Activated T-helper 9 cell treated with anti-CD3 and anti-CD28 coated beads, Interleukin-2, amount 50 U/mL, for 16 hours (primary cell): ENCODE measurements at places on chromosomes 5 and 9.

DNA sequence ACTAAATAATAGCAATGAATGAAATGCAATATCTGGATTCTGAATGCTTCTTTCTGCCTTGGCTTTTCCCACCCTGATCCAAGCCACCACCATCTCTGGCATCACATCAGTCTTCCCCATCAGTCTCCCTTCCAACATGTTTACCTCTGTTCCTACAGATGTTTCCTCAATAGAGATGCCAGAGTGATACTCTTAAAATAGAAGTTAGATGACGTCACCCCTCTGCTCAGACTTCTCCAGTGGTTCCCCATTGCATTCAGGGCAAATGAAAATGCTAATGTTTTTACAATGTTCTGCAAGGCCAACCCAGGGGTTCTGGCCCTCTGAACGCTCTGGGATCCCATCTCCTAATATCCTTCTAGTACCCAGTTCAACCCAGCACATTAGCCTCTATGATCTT lies 305.8 kb downstream of the TRIM32 start:
- DNase-seq: no peak

DNA sequence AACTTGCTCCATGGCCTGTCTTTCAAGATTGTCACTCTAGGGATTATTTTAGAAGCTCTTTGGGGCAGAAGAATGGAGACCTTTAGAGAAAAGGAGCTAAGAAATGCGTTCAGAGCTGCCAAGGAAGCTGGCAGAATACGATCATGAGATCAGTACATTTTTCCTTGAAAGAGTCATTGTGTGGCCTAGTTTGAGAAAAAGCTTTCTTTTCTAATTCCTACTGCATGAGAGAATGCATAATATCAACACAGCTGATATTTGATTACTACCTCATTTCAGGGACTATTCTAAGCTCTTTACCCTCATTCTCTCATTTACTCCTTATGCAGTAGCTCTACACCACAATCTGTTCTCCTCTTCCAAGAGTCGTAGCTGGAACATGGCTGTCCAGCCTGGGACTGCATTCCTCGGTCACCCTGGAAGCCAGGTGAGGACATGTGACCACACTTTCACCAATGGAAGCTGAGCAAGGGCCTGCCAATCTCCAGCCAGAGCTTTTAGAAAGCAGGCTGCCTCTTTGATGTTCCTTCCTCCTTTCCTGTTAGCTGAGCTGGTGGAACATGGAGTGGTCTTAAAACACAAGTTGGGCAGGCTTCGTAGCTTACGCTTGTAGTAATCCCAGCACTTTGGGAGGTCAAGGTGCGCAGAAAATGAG lies 99.3 kb upstream of the LHFPL2 start:
- no peak for DNase-seq

GRCh38 chr9:91954841-91955471 lies 4.9 kb upstream of the ROR2 start:
- DNase-seq: no peak

DNA sequence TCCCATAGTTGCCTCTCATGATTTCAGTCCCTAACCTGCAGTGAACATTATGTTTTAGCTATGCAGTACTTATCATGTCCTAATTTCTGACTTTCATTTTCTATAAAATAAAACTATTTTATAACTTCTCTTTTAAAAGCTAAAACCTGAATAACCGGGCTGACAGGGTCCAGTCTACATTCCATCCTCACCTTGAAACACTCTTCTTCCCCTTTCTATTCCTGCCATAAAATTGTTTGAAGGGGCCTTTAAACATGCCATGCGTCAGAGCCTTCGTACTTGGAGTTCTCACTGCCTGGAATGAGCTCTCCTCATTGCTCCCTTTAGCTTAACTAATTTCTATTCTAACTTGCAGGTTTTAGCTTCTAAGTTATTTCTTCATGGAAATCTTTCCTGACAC lies 143.0 kb upstream of the PRLR start:
- DNase-seq: no peak

DNA sequence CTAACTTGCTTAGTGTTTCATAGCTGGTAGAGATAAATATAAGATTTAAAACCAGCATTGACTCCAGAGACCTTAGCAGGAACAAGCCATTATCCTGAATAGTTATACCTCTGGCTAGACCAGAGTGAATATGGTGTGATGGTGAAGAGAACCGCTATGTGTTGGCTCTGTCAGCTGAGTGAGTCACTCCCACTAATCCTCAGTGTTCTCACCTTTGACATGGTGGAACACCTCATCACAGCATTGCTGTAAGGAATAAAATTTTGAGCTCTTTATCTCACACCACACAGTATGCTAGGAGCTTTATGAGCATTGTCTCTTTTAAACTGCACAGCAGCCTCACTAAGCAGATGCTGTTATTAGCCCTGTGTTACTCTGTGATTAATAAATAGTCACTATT lies 90.7 kb upstream of the DHFR start:
- DNase-seq: no peak

- DNase-seq: no peak
Measured at GRCh38 chr9:88747768-88748167, 212.8 kb downstream of the NXNL2 start.

DNA sequence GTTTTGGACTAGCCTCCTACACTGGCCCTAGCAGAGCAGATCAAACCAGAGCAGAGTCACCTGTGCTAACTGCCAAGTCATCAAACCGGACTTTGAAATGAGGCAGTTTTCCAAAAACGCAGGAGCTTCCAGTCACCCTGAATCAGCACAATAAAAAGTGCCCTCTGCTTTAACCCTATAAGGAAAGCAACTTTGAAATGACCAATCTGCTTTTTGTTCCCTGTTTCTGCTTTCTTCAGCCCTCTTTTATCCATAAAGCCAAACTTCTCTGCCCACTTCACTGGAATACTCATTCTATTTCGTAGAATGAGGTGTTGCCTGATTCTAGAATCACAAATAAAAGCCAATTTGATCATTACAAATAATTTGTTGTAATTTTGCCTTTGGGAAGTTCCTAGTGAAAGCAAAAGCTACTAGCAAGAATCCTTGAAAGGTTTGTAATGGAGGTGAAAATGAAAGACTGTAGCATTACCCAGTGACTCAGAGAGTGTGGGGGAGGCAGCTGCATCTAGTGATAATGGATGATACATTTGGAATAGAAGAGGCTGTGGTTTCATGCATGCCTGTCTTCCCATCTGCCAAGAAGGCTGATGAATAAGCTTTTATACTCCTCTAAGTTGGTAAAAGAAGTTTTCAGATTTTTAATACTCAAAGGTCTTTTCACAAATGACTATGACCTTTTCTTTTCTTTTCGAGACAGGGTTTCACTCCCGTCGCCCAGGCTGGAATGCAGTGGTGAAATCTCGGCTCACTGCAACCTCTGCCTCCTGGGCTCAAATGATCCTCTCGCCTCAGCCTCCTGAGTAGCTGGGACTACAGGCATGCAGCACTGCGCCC lies 14.9 kb downstream of the SPAAR start:
- no peak for DNase-seq

DNA sequence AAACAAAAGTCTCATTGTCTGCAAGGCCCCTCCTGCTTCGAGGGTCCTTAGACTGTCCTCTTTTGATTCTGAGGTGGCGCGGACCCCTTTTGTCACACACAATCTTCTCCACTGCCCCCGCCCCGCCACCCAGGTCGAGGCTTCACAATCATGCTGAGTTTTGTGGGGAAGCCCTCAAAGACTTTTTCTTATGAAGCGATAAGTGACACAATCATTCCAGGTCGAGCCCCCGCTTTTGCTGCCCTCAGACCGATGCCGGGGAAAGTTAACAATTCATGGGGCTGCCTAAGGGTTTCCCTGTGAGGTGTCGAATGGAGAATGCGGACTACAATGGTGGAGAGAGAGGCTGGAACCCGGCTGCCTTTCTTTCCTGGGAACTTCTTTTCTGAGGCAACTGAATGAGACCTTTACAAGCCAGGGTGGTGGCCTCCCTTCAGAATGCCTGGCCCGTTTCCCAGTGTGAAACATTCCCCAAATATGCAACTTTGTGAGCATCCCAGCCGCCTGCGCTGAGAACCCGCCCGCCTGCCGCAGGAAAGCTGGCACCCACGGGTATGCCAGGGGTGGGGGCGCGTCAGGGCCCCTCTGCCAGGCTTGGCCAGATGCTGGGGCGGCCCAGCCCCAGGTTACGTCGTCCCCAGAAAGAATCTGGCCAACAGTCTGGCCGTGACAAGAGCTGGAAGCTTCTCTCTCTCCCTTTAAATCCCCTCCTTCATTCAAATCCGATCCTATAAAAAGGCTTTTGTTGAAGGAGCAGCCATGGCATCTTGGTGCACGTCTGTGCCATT lies 71.9 kb downstream of the MAP1B start:
- no peak for DNase-seq

GRCh38 chr9:120464176-120464886 lies 115.6 kb downstream of the CDK5RAP2 start:
- DNase-seq: no peak

DNA sequence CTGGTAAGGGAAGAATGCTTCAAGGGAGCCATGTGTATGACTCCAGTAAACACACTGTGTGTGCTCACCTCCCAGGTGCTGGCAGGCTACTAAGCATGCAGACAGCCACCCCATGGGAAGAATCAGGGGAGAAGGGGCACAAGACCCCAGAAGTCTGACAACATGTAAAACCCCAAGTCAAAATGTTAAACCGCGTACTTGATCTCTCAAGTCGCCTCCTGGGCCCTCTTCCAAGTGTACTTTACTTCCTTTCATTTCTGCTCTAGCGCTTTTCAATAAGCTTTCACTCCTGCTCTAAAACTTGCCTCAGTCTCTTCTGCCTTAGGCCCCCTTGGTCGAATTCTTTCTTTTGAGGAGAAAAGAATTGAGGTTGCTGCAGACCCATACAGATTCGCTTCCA lies 31.3 kb downstream of the DAPK1 start:
- DNase-seq: no peak

- DNase-seq: no peak
Measured at GRCh38 chr9:134518004-134518606, 123.5 kb upstream of the COL5A1 start.

GRCh38 chr5:141965071-141965470 lies 3.8 kb upstream of the RNF14 start:
- no peak for DNase-seq

DNA sequence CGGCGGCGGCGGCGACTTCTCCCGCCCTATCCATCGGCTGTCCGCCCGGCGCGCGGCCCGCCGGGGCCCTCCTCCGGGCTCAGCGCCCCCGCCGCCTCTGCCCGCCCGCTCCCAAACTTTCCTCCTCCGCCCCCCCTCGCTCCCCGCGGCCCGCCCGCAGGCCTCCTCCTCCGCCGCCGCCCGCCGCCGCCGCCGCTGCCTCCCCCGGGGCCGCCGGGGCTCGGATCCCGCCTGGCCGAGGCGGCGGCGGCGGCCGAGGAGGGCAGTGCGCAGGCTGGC lies 460 bp upstream of the PBX3 start:
- no peak for DNase-seq

DNA sequence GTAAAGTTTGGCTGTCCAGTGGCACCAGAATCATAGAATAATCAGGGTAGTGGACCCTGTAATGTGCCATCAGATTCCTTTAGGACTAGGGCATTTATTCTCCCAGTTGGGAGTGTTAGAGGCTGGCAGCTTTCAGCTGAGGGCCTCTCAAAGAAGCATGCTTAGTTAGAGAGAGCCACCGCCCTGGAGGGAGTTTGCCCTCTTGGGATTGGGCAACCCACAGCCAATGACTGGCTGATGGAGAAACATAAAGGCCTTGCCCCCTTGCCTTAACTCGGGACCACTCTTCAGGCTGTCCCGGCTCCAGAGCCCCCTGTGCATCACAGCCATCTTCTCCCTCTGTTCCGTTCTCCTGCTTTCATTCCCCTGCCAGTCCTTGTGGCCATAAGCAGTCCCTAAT lies 20.5 kb upstream of the IFNK start:
- DNase-seq: no peak

- no peak for DNase-seq
Measured at GRCh38 chr5:77851176-77852067, 75.3 kb upstream of the TBCA start.

- no peak for DNase-seq
Measured at GRCh38 chr9:20054734-20055133, 265.9 kb upstream of the SLC24A2 start.

- DNase-seq: no peak
Measured at GRCh38 chr5:77431286-77431685, 60.8 kb downstream of the WDR41 start.

- no peak for DNase-seq
Measured at GRCh38 chr9:34550681-34551270, 28.0 kb upstream of the ENHO start.

DNA sequence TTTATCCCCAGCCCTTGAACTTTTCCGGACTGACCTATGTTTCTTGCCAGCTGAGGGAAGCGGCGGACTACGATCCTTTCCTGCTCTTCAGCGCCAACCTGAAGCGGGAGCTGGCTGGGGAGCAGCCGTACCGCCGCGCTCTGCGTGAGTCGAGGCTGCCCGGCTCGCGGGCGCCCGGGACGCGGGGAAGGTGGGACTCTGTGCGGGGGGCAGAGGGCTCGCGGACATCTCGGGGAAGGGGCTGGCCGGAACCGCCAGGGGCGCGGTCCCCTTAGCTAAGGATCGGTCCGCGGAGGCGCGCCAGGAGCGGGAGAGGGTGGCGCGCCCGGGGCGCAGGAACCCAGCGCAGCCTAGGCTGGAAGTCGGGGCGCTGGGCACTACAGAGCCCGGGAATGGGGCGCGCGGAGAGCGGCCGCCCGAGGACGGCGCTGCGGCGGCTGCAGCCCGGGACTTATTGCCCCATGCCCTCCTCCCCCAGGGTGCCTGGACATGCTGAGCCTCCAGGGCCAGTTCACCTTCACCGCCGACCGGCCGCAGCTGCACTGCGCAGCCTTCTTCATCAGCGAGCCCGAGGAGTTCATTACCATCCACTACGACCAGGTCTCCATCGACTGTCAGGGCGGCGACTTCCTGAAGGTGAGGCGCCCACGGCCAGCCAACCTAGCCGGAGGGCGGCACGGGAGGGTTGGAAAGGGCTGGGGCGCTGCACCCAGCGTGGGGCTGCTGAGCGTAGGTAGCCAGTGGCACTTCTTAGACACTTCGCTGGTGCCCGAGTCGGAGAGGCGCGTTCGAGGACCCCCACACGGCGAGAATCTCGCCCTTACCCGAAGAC lies 922 bp downstream of the CRHBP start:
- no peak for DNase-seq

GRCh38 chr5:151030379-151030778 lies 10.0 kb downstream of the GPX3 start:
- DNase-seq: no peak

- no peak for DNase-seq
Measured at GRCh38 chr5:114308508-114308907, 53.4 kb upstream of the KCNN2 start.

DNA sequence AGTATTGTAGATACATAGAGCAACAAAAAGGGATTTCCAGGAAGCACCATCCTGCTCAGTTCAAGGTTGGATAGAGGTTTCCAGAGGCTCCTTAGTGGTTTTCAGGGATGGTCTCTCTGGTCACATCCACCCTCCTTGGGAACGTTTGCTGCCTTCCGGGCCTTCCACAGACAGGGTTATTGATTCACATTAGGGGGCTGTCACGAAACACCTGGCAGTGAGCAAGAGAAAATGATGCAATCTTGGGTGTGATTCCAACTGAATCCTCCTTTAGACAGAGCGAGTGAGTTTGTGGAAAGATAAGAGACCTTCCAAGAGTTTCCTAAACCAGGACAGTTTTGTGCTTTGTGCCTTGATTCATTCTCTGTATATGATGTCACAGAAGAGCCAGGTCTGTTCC lies 43.8 kb upstream of the CTSL start:
- no peak for DNase-seq
